CD4-positive, alpha-beta T cell treated with Interleukin-17A for 1 hour (primary cell): ENCODE measurements at places on chromosomes 2 and 18.

DNA sequence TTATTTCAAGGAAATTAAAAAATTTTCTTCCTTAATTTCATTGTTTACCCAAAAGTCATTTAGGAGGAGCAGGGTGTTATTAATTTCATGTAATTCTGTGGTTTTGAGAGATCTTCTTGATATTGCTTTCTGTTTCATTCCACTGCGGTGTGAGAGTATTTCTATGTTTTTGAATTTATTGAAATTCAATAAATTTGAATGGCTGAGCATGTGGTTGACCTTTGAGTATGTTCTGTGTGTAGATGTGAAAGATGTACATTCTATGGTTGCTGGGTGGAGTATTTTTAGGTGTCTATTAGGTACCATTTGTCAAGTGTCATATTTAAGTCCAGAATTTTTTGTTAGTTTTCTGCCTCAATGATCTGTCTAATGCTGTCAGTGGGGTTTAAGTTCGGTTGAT lies 39.4 kb upstream of the LANCL1 start:
- DNase-seq, result no peak

DNA sequence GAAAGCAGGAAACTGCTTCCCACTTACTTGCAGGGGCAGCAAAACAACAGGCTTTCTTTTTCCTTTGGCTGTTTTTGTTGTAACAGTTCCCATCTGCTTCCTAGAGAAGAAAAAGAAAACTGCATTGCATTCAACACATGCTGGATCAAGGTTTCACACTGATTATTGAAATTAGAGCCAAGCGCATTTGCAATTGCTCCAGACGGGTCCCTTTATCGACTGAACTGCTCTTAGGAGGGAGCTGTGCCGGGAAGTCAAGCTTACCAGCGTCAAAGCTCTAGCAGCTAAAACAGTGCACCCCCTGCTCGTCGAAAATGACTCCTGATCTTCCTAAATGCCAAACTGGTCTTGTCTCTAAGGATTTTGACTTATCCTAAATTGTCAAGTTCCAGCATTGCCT lies 164.0 kb upstream of the SESTD1 start:
- DNase-seq, result no peak

DNA sequence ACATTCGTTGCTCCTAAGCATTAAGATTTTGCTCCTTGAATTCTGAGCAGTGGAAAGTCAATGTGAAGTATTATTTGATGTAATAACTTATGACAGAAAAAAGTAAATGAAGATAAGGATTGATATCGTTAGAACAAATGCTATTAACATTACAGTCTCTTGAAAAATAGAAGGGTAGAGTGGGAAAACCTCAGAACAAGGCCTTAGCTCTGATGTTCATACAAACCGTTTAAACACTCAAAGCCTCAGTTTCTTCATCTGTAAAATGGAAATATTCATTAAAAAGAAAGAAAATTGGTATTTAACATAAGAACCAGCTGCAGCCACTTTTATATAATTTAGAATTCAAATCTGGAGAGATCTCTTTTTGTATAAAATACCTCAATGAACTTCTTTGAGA lies 250.4 kb upstream of the NCKAP5 start:
- DNase-seq, result no peak

- no peak for DNase-seq
These were observed 3.5 kb downstream of the CTDP1 start for GRCh38 chr18:79682894-79683625.

DNA sequence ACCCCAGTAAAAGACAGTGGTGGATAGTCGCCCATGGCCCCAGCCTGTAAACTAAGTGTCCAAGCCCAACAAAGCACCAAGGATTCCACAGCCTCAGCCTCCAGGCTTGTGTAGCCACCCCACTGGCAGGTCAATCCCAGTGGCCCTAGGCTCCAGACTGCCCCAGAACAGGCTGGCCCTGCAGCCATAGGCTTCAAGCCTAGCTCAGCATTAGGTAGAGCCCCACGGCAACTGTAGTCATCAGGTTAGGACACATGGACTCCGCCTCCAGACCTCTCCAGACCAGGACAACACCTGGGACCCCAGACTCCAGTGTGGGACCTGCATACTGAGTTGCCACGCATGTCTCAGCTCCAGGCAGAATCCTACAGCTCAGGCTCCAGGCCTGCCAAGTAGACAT lies 1590.6 kb upstream of the DDX18 start:
- no peak for DNase-seq

DNA sequence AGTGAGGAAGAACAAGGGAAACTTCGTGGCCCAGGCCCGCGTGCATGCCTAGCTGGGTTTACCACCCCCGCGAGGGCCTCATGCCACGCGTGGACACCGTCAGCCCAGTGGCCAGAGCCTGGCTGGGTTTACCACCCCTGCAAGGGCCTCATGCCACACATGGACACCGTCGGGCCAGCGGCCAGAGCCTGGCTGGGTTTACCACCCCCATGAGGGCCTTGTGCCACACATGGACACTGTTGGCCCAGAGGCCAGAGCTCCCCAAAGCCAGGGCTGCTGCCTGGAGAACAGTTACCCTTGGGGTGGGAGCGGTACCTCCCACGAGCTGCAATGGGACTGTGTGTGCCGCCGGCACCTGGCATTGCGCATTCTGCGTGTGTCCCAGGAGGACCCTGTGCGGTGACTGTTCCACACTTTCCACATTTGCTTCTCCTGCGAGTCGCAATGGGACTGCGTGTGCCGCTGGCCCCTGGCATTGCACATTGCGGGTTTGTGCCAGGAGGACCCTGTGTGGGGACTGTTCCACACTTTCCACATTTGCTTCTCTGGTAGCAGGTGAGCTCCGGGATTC lies 105.6 kb upstream of the CTDP1 start:
- no peak for DNase-seq

GRCh38 chr2:200266406-200266805 lies 40.1 kb upstream of the SPATS2L start:
- DNase-seq, result no peak

DNA sequence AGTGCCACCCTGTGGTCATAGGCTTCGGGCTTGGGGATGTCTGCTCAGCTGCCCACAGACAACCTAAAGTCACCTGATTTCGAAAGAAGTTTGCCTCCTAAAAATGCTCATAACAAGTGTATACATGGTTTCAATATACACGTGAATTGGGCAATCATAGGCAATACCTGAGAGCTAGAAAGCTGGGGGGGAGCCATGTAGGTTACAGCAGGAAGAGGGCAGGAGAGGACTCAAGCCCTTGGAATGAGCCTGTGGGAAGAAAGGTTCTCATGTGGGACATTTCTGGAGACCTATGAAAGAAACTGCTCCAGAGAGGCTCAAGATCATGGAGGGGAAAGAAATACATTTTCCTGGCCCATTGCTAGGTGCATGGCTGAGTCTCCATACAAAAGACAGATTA lies 109.7 kb downstream of the ACOXL start:
- DNase-seq, result no peak

GRCh38 chr2:215328066-215328465 lies 16.2 kb downstream of the ATIC start:
- no peak for DNase-seq

GRCh38 chr18:11437046-11437445 lies 172.3 kb upstream of the SLC35G4 start:
- DNase-seq, result no peak

- DNase-seq, result no peak
These were observed 54.2 kb downstream of the TSN start for GRCh38 chr2:121809607-121810006.

GRCh38 chr2:127678991-127679390 lies 3.7 kb upstream of the LIMS2 start:
- no peak for DNase-seq

- no peak for DNase-seq
These were observed 78.4 kb downstream of the EPAS1 start for GRCh38 chr2:46375566-46376125.

- no peak for DNase-seq
These were observed 15.9 kb downstream of the FAM168B start for GRCh38 chr2:131077182-131077846.

GRCh38 chr2:47890711-47891368 lies 15.5 kb downstream of the FBXO11 start:
- no peak for DNase-seq

- no peak for DNase-seq
These were observed 101.1 kb downstream of the HS1BP3 start for GRCh38 chr2:20549691-20550348.

GRCh38 chr2:238936162-238937052 lies 88.5 kb downstream of the TWIST2 start:
- no peak for DNase-seq

- peak; percentile 56 for DNase-seq
These were observed 27.3 kb downstream of the ZAP70 start for GRCh38 chr2:97740590-97741182.

- no peak for DNase-seq
These were observed 183.4 kb upstream of the RASGRP3 start for GRCh38 chr2:33292981-33293595.

DNA sequence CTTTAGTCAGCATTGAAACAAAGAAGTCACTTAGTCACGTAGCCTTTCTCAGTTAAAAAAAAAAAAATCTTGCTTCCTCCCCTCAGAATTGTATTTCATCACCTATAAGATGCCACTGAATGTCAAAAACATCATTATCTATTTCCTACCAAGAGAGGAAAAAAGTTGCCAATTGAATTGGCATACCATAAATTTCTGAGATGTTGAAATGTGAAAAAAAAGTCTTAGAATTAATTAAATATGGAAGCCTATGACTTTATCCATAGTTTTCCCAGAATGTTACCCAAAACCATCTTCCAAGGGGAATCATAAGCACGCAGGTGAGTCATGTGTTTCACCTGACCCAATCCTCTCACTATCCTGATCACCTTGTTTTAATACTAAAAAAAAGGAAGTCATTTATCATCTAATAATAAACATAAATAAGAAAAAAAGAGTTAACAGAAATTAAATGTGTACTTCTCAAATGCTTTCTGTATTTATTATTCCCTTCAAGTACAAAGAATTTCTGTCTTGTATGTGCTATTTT lies 205.7 kb downstream of the TCF4 start:
- DNase-seq, result no peak

GRCh38 chr2:173282795-173283545 lies 71.7 kb upstream of the CDCA7 start:
- DNase-seq, result no peak

DNA sequence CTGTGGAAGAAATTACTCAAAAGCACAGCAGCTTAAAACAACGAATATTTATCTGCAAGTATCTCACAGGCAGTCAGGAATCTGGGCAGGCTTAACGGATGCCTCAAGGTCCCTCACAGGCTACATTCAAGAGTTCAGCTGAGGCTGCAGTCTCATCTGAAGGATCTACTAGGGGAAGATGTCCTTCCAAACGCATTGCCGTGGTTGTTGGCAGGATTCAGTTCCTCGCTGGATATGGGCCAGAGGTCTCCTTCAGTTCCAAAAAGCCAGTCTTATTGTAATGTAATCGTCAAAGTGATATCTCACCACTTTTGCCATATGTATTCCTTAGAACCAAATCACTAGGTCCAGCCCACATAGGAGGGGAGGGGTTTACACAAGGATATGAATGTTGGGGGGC lies 98.2 kb upstream of the EPAS1 start:
- DNase-seq, result no peak

GRCh38 chr2:63537306-63537705 lies 51.0 kb downstream of the WDPCP start:
- no peak for DNase-seq

DNA sequence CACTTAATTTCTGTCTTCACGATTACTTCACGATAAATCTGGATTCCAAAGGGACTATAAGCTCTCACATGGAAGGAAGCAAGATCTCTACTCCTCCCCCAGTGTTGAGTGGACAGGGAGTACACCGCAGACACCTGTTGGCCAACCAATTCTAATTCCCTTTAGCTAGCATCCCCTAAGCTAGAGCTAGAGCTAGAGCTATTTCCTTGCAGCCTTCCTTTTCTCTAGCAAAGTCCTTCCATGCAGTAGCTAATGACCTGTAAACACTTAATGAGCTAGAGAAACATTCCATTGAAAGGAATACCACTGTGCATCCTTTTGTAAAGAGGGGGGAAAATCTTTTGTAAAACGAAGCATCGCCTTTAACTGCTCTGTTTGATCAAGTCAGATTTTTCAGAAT lies 56.5 kb downstream of the BCL11A start:
- DNase-seq, result no peak

DNA sequence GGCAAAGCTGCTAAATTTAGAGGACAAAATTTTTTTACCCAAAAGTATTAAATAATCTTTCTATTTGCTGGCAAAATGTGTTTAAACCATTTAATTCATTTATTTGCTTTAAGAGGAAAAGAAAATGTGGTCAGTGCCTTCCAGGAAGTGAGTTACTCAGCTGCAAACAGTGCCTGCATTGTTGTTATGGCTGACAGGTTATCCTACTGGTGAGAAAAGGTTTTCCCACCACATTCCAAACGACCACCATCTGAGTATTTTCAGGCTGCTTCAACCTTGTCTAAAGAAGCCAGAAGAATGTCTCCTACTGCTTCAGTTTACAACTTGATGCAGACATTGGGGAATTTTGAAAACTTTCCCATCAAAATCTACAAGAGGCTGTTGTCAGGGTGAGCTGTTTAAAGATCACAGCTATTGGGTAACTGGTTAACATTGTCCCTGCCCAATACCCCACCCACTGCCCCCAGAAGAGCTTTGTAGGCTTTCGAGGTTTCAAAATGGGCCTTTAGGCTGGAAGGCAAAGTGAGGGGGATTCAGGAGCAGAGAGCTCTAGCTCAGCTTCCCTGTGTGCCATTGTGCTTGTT lies 461.3 kb upstream of the FANCL start:
- no peak for DNase-seq

GRCh38 chr18:71682591-71682990 lies 861.6 kb downstream of the CBLN2 start:
- DNase-seq, result no peak

DNA sequence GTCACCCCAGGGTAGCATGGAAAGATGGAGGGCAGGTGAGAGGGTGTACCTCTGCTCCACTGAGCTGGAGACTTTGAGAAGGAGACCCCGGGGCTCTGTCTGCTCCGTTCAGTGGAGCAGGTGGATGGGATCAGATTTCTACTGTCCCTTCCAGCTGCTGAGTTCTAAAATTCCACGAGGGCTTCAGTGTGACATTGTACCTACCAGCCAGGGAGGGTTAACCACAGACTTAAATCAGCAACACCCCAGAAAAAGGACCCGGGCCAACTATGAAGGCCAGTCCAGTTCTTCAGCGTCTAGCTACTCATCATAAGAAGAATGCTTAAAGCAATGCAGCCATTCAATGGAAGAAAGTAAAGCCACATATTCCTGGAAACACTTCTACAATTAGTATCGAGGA lies 23.8 kb downstream of the STAT1 start:
- no peak for DNase-seq

- no peak for DNase-seq
These were observed 14.2 kb downstream of the SPR start for GRCh38 chr2:72901426-72901825.

DNA sequence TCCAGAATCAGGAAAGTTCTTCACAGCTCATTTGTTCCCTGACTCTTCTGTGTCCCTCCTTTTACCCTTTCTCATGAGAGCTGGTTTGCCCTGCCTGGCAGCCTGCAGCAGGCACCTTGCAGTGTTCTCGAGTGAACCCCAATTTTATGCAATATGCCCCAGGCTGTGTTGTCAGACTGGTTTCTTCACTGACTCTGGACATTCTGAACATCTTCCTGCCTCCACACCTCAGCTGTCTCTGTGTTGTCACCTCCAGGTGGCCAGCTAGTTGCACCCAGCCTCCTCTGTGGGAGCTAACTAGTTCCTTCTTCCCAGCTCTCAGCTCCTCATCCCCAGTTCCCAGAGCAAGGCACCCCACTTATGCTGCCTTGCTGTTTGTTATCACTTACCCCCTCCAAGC lies 5.5 kb downstream of the SETBP1 start:
- DNase-seq, result no peak

- no peak for DNase-seq
These were observed 157.3 kb upstream of the FANCL start for GRCh38 chr2:58398406-58398805.

GRCh38 chr2:118050974-118051373 lies 37.1 kb upstream of the CCDC93 start:
- no peak for DNase-seq
